ENCODE measurements at places on chromosomes 3 and 15.

DNA sequence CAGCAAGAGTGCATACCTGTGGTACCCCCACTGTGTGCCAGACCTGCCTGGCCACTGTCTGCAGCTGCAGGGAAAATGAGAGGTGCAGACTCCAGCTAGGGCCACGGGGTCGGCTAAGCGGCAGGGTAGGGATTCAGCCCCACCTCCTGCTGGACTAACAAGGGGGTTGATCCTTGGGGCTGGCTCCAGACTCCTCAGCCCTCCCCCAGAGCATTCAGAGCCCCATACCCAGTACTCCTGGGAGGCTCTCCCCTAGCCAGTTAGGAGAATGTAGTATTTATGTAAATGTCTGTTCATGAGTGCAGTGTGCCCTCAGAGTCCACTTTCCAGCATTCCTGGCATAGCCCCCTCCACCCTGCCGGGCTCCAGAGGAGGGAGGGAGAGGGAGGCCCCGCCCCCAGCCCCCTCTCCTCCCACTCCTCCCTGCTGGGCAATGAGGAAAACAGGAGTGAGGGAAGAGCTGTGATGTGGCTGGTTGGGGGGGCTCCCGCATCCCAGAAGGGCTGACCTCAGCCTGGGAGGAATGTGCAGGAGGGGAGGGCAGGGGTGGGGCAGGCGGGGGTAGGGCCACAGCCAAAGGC, 4.5 kb upstream of the SEMA3B start:
- DNase-seq = no peak

- DNase-seq = no peak
Measured at GRCh38 chr15:52207191-52207590, 16.0 kb upstream of the GNB5 start.

DNA sequence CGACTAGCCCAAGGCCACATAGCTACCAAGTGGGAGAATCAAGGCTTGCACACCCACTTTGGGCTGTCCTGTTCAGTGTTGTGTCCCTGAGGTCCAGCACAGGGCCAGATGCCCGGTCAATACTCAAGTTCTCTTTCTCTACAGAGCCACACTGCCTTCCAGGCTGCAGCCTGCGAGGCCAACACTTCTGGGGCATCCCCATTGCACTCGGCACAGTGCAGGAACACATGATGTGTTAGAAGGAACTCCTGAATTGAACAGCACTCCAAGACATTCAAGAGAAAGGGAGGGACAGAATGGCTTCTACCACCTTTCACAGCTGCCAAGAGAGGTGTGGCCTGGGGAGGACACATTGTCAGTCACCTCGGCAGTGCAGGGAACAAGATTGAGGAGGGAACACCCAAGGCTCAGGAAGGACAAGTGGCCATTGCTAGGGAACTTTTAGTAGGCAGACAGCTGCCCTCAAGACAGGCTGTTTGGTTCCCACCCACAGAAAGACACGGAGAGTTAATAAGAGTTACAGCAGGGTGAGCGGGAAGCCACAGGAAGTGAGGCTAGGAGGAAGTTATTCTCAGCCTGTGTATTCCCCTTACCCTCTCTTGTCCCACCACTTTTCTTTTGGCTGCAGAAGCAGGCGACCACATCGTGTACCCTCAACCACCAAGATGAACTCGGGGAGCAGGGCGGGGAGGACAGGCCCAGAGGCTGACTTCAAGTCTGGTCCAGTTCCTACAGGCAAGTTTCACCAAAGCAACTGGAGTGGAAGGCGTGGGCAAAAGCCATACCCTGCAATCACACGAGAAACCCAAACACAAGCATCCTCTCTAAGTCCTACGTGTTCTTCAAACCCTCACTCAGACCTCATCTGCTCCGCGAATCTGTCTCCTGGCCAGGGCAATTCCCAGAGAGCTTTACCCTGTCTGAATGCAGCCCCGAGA, 69.4 kb downstream of the SRGAP3 start:
- DNase-seq = no peak

GRCh38 chr3:184864000-184864399, 52.0 kb downstream of the VPS8 start:
- no peak for DNase-seq

Data from left lobe of liver (tissue), 2 donors.